ENCODE measurements at places on chromosomes 16 and 17.

DNA sequence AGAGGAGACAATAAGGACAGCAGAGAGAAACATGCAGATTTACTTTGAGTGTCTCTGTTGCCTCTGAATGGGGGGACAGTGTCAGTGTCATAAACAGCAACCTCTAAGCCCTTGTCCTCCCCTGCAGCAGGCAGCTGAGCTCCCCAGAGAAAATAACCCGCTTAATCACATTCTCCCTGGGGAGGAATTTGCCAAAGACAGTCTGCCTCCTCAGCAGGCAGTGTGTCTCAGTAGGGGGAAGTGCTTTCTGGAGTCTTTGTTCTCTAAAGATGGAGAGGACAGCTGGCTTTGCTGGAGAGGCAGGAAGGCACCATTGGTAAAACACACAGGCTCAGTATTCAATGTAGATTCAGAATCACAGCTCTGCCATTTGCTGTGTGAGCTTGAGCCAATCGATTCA lies 16.1 kb downstream of the TEKT5 start:
- H3K36me3 ChIP-seq, result peaks cover 3% of the 10 kb centered on the region
- peaks cover 37% of the 10 kb centered on the region for H3K27me3 ChIP-seq
- H3K4me3 ChIP-seq, result no peak overlapping the region
- H3K27ac ChIP-seq, result no peak overlapping the region
- H3K4me1 ChIP-seq, result no peaks in the 10 kb centered on the region
- DNase-seq, result no peak

DNA sequence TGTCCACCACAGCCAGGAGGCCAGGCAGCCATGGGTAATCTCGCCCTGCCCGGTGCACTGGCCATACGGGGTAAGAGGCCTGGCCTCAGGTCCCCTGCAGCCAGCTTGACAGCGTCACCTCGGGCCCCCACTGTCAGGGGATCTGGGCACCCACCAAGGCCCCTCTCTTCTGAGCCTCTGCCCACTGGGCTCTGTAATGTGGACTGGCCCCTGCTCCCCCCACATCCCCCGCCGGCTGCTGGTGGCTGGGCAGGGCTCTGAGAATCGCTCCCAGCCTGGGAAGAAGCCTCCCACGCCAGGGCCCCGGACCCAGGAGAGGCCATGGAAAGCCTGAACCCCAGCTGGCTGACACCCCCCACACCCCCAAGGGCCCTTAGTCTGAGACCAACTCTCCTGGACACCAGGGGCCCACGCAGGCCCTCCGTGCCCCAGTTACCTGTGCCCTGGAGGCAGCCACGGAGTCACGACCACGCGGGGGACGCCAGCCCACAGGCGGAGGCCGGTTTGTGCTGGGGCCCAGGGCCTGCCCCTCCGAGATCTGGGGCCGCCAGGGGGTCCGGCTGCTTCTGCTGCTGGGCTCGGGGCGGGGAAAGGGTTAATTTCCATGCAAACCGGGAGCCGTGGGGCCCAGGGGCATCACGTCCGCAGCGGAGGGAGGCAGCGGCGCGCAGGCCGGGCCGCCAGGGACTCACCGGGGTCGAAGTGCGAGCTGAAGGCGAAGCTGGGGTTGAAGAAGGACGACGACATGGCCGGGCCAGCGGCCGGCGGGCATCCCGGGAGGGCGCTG lies at the start of gene PVALEF:
Gene PVALEF (plus strand): TSS at position 262 of the 787 bp plus-strand sequence. CDS start 15,720 bp downstream, outside the sequence.
- peak within 1 kb of the TSS; percentile 66 for H3K27ac ChIP-seq
- peaks cover 46% of the 10 kb centered on the region for H3K27me3 ChIP-seq
- peak within 1 kb of the TSS; percentile 58 for H3K4me3 ChIP-seq
- no peaks in the 10 kb centered on the region for H3K4me1 ChIP-seq

- H3K27ac ChIP-seq, result no peak overlapping the region
- DNase-seq, result no peak
- no peaks in the 10 kb centered on the region for H3K36me3 ChIP-seq
- no peaks in the 10 kb centered on the region for H3K27me3 ChIP-seq
These were observed 171.4 kb upstream of the DYNLRB2 start for GRCh38 chr16:80369138-80369958.

GRCh38 chr16:24689128-24689527 lies 40.3 kb upstream of the TNRC6A start:
- DNase-seq, result no peak
- no peaks in the 10 kb centered on the region for H3K36me3 ChIP-seq
- peaks cover 45% of the 10 kb centered on the region for H3K27me3 ChIP-seq
- no peaks in the 10 kb centered on the region for H3K4me1 ChIP-seq
- H3K27ac ChIP-seq, result no peak overlapping the region
- H3K4me3 ChIP-seq, result no peak overlapping the region

DNA sequence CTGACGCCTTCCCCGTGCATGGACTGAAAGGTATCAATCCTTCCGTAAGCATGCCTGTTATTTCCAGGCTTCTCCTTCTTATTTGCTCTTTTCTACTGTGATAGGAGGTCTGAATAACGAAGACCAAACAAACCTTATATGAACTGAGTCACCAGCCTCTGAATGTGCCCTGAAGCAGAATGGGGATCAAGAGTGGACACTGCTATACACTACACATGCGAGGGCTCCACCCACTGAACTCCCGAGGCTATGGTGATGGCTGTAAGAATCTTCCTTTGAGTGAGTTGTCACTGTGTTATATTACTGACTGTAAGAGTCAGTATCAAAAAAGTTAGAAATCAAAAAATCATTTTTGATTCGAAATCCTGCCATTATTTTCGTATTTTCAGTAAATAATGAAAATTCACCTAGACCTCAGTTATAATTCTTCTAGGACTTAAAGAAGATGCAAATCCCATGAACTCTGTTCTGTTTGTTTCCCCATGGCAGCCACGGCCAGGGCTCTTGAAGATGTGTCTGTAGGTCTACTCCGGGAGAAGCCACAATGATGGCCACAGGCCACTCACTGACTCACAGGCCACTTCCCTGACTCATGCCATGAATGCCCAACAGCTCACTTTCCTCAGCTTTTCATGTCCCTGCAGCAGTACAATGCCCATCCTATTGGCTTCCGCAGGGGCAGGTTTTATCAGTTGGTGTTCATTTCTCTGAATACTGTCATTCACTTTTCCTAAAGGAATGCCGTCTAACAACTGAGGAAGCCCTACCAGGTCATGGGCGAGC lies 54.7 kb downstream of the ZZEF1 start:
- H3K27ac ChIP-seq, result peak overlapping the region; percentile 65
- no peaks in the 10 kb centered on the region for H3K27me3 ChIP-seq
- H3K36me3 ChIP-seq, result peaks cover 72% of the 10 kb centered on the region
- no peaks in the 10 kb centered on the region for H3K4me1 ChIP-seq
- no peak overlapping the region for H3K4me3 ChIP-seq
- no peak for DNase-seq

DNA sequence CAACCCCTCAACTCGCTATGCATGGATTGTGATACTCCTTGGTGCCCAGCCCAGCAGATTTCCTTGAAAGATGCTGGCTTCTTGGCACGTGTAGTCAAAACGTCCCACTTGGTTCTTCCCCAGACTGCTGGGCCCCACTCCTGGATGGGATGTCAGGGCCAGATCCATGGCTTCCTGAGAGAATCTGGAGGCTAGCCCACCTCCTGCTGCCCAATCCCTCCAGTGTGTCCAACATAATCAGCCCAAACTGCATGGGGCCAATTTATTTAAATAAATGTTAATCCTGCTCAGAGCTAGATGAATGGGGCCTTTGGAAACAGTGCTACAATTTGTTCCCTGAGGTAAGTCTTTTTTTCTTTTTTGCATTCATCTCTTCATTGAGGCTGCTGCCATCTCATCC lies 49.4 kb downstream of the WSB1 start:
- no peak overlapping the region for H3K4me3 ChIP-seq
- H3K36me3 ChIP-seq, result no peaks in the 10 kb centered on the region
- DNase-seq, result no peak
- peaks cover 9% of the 10 kb centered on the region for H3K4me1 ChIP-seq

DNA sequence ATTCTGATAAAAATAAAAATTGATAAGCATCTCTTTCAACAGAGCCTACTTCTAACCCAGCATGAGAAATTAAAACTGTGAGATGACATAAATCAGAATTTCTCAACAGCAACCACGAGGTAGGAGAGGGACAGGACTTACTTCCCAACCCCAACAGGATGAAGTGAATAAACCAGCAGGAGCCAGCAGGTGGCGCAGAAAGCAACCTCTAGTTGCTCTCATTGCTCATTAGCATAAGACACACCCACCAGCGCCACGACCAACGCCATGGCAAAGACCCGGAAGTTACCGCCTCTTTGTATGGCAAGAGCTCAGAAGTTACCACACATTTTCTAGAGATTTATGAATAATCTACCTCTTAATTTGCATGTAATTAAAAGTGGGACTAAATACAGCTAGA lies 189.4 kb upstream of the CDH8 start:
- H3K27me3 ChIP-seq, result no peaks in the 10 kb centered on the region
- no peak overlapping the region for H3K27ac ChIP-seq
- no peaks in the 10 kb centered on the region for H3K4me1 ChIP-seq
- no peaks in the 10 kb centered on the region for H3K36me3 ChIP-seq

- H3K27me3 ChIP-seq, result peaks cover 46% of the 10 kb centered on the region
- no peak overlapping the region for H3K27ac ChIP-seq
- DNase-seq, result no peak
- no peaks in the 10 kb centered on the region for H3K36me3 ChIP-seq
These were observed 38.7 kb upstream of the SLC38A10 start for GRCh38 chr17:81333616-81334368.

Measured in effector memory CD8-positive, alpha-beta T cell (primary cell).